GM12865 (cell line): ENCODE measurements at places on chromosomes 7 and 10.

DNA sequence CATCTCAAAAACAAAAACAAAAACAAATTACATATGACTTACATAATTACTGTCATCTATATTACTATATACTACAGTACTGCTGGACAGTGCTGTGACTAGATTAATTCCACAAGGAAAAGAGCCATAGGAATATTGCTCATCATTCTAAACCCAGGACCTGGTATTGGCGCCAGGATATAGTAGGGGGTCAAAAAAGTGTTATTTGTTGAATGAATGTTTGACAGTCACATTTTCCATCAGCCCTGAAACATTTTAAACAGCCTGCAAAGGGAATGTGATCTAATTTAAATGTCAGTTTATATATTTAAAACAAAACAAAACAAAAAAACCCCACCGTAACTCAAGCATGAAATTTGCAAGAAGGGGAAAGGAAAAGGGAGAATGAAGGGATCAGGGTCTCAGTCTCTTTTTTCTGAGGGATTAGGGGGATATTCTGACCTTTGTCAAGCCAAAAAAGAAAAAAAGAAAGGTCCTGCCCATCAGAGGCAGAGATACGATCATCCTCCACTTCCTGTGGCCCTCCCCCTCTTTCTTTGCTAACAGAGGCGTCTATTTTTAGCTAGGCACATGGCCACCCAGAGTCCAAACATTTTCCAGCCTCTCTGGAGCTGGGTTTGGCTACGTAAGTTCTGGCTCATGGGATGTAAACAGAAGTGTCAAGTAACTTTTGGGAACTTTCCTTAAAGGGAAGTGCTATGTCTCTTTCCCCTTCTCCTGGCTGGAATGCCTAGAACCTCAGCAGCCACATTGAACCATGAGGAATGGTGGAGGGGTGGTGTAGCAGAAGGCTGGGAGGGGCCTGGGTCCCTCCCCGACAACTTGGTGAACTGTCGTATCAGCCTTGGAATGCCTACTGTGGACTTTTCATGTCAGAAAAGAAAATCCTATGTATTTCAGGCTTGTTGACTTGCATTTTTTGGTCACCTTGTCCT is 44.6 kb upstream of the DLG5 start:
- DNase-seq = no peak

DNA sequence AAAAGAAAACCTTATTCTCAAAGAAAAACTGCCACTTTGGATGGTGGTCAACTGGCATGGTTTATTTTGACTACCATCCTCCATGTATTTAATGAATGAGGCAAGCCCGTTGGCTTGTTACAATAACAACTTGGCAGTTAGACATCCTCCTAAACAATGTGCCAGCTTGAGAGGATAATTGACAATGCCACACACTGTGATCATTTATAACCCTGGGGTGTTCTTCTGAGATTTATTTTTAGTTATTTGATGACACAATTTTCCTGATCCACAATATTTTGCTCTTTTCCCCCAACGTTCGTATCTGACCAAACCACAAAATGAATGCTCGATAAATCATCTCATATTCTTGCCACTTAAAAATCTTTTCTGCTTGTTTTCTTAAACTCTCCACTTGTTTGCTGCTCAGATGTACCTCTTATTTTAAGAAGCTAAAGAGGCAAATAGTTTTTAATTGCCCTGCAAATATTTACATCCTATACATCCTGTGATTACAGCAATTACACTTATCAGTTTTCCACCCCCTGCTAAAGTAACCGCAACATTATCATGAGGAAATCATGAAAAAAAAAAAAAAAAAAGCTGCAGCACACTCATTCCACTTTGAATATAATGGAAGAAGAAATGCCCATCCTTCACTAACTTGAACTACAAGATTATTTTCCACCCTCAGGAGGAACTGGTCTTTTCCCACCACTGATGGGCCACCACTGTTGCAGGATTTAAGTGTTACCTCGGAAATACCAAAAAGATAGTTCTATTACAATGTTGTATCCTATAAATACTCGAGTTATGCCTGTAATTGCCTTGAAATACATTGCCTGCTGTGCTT is 119.9 kb downstream of the MBL2 start:
- no peak for DNase-seq

DNA sequence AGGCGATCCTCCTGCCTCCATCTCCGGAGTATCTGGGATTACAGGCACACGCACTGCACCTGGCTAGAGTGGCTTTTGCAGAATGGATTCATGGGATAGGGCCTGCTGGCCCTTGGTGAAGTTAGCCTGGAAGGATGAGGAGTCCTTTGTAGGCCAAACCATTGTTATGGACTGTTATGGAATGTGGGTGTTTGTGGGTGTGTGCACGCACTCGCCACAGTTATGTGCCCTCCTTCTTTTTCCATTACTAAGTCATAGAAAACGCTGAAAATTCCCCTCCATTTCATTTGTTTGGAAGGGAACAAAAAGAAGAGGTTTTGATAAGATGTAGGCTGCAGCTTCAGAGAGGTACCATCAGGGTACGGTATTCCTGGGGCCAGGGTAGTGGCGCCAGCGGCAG is 15.0 kb downstream of the ZNF862 start:
- DNase-seq = no peak

DNA sequence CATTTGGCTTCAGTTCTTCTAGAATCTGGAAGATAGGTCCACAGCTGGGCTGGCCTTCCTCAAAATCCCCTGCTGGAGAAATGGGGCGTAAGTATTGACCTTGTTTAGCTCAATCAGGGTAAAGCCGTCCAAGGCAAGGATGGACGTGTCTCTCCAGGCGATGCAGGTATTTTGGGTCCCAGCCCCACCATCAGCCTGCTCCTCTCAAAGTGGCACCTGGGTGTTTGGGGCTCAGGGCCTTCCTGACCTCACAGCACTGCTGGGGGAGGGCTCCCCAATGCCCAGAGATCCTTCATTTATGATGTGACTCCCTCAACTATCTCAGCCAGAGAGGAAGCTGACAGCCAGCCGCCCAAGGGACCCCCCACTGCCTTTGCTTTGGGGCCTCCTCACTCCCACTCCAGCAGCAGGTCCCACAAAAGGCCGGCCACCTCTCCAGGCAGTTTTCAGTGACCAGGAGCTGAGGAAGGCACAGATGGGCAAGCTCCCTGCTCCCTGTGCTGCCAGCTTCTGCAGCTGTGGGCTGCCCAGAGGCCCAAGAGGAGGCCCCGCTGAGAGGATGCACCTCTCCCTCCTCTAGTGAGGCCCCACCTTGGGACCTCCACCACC is 140.0 kb upstream of the TCERG1L start:
- no peak for DNase-seq

DNA sequence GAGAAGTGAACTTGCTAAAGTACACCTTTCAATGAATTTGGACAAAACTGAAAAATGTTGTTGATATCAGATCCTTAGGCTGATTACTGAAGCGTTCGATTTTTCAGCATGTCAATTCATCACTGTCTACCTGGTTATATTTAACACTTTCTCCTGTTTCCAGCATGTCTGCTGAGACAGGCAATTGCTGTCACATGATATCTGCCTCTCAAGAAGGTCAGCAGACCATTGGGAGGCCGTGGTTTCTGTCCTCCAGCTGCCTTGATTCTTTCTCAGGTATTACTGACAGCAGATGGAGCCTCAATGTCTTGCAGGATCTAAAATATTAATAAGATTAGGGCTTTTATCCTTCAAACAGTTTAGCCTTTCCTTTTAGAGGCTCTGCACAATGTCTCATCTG is 127.5 kb downstream of the SNX10 start:
- DNase-seq = no peak

- DNase-seq = no peak
Measured at GRCh38 chr10:15704581-15704968, 15.1 kb downstream of the ITGA8 start.

GRCh38 chr7:135390829-135391228 is 119.1 kb downstream of the CNOT4 start:
- no peak for DNase-seq

- DNase-seq = no peak
Measured at GRCh38 chr7:159169391-159169790, 24.7 kb upstream of the VIPR2 start.

DNA sequence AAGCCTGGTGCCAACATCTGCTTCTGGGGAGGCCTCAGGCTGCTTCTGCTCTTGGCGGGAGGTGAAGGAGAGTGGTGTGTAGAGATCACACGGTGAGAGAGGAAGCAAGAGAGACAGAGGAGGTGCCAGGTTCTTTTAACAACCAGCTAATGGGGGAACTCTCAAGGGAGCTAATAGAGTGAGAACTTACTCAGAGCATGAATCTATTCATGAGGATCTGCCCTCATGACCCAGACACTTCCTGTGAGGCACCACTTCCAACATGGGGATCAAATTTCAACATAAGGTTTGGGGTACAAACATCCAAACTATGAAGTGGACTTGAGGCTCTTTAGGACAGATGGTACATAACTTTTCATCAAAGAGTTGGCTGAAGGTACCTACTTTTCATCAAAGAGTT is 5.1 kb upstream of the ZNF32 start:
- DNase-seq = no peak

GRCh38 chr10:14820775-14821154 is 17.1 kb downstream of the CDNF start:
- no peak for DNase-seq

GRCh38 chr7:102291056-102291915 is 4.6 kb downstream of the SH2B2 start:
- peak; percentile 90 for DNase-seq

DNA sequence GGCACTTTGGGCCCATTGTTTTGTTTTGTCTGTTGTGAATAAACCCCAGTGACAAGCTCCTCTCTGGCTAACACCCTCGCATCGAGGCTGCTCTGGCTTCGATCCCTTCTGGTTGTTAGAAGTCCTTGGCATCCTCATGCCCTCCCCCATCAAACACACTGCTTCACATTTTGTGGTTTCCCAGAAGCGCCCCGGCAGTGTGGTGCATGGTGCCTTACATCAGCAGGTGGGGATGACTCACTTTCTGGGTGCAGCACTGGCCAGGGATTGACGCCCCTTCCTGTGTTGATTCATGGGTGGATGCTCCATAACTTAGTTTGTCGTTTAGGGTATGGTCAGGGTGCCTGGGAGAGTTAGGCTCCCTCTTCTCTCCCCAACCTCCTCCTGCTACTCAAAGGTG is 51.4 kb downstream of the PLPP4 start:
- DNase-seq = no peak

DNA sequence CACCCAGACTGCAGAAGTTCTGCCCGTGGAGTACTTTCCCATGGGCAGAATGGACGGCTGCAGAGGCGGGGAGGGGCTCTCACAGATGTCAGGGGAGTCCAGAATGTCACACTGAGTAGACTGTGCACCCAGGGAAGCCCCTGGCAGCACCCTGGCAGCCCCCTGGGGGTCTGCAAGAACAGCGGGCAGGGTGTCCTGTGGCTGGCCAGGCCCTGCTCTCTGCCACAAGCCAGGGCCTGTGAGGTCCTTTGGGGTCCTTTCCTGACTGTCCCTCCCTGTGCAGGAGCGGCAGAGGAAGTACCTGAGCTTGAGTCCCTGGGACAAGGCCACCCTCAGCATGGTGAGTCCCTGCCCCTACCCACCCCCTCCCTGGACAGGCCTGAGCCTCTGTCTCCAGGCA is 6.1 kb upstream of the SH2B2 start:
- DNase-seq = no peak
